ENCODE measurements at places on chromosomes 11 and 22. TPM values are rescaled to one million over a fixed set of nuclear protein-coding genes. Genes with fewer than 3 reads are reported as not detected.

P2RX6 gene
- 0.07 TPM for total RNA-seq

DNAJB7 gene
- total RNA-seq: not detected

HEPHL1 gene
- total RNA-seq: not detected

GANAB gene
- 272 TPM for total RNA-seq

TEX54 gene
- total RNA-seq: 0.26 TPM

SPTBN2 gene
- total RNA-seq: 34.0 TPM

PPP6R2 gene
- total RNA-seq: 62.3 TPM

KRTAP5-2 gene
- not detected for total RNA-seq
